B cell (primary cell): ENCODE measurements at places on chromosomes 7 and 10. TPM values are rescaled to one million over a fixed set of nuclear protein-coding genes. Genes with fewer than 3 reads are reported as not detected.

The FAM25G gene
- polyA plus RNA-seq = not detected in 2 replicates

GRCh38 chr10:107894516-107894915 lies 730.0 kb upstream of the SORCS1 start:
- peak; percentile 21 for DNase-seq

The KIAA1217 gene
- polyA plus RNA-seq = 0.03 TPM in 1 of 2 replicates, not detected in the other

DNA sequence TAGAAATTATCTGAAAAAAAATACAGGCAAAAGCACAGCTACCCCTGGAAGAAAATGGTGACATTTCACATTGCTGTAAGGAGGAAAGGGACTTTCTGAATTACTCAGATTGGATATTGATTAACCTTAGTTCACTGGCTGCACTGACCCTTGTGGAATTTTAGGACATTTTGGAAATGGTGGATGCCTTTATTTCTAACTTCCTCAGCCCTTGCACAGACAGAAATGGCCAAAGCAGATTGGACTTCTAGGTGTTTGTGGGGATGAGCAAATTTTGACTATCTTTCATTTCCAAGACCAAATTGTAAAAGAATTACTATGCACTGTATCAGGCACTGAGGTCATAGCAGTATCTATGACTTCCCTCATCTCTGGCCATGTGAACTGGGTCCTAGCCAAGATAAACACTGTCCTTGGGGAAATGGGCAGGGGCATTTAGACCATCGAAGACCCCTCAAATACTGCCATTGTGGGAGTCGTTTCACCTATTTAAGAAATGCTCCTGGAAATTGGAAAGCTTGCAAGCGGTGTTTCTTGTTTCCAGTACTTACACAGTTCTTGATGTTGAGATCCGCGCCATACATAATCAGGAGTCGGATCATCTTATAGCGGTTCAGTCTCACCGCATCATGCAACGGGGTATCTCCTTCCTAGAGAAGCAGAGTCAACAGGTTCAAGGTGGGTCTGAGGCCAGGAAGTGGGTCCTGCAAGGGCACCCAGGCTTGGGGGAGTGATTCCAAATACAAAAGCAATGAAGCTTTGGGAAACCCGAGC lies 5.7 kb downstream of the ANKRD1 start:
- no peak for DNase-seq

- no peak for DNase-seq
Observed at GRCh38 chr7:84722086-84722485, 464.8 kb downstream of the SEMA3D start.

DNA sequence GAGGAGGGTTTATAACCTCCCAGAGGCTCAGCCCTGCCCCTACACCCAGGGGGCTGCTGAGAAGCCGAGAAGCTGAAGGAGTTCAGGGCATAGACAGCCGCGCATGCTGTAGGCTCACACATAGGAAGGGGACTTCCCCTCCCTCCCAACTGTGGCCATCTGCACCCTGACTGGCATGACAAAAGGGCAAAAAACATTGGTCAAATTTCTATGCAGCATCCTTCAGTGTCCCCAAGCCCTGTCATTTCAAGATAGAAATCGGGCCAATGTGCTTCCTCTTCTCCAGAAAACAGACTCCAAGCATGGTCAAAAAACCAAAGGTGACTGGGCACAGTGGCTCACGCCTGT lies 55.9 kb upstream of the MYL10 start:
- no peak for DNase-seq

DNA sequence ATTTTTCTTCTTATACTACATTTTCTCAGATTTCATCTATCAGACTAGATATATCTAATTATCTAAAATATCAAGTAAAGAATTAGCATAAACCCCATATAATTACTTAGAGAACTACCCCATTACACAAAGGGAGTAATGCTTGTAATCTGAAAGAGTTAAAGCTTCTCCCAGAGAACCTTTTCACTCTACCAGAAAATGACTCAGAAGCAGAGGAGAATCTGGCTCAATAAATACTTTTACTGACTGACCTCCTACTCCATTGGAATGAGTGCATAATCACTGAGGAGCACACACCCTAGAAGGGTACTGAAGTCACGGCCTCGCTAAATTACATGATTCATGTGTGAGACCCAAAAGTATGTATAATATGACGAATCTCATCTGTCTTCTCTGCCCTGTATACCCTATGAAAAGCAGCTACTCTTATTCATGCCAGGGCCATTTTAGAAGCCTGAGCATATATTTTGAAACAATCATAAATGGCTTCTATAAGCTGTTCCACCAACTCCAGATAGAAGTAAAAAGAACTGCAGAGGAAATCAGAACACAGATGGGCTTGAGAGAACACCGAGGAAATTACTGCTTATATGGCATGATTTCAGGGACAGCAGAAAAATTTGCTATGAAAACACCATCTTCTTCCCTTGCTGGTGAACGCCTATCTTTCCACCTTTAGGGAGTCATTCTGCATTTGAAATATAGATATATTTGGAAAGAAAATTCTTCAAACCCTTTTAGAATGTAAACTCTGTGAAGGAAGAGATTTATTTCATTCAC lies 32.7 kb downstream of the DNMBP start:
- DNase-seq = no peak

The ECHDC3 gene
- 1.9 and 3.9 TPM in 2 replicates for polyA plus RNA-seq
